Hematopoietic multipotent progenitor cell treated with erythropoietin and hydrocortisone succinate and interleukin-3 and kit ligand, for 6 days (in vitro differentiated cells): ENCODE measurements at places on chromosomes 7 and 10.
A peak's percentile ranks its signal among the peaks of the same experiment; 100 is the strongest.

DNA sequence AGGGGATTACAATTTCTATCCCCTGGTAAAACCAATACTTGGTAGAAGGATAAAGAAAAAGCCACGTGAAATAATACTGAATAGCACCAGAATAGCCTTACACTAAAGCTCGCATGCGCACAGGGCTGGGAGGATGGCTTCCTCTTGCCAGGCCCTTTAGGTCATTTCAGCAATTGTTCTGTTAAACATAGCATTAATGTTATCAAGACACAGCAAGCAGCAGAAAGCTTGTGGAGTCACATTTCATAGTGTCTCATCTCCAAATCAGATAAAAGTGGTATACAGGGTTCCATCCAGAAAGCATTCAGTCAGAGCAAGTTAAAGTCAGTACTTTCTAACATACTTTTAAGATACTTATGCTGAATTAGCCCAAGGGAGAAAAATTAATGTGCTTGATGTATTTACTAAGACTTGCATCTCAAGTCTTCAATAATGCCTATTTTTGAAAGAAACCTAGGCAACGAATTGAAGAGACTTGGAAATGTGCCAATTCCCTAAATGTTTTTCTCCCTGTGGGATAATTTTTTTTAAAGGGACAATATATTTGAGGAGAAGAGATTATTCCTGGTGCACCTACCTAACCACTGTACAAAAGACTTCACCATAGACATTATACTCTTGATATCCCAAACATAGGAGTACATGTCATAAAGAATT, 14.3 kb upstream of the NPM3 start:
- peak; percentile 53 for DNase-seq

GRCh38 chr10:119657725-119658124, 6.5 kb downstream of the BAG3 start:
- DNase-seq = no peak

GRCh38 chr10:129524936-129525335, 57.9 kb downstream of the MGMT start:
- no peak for DNase-seq

DNA sequence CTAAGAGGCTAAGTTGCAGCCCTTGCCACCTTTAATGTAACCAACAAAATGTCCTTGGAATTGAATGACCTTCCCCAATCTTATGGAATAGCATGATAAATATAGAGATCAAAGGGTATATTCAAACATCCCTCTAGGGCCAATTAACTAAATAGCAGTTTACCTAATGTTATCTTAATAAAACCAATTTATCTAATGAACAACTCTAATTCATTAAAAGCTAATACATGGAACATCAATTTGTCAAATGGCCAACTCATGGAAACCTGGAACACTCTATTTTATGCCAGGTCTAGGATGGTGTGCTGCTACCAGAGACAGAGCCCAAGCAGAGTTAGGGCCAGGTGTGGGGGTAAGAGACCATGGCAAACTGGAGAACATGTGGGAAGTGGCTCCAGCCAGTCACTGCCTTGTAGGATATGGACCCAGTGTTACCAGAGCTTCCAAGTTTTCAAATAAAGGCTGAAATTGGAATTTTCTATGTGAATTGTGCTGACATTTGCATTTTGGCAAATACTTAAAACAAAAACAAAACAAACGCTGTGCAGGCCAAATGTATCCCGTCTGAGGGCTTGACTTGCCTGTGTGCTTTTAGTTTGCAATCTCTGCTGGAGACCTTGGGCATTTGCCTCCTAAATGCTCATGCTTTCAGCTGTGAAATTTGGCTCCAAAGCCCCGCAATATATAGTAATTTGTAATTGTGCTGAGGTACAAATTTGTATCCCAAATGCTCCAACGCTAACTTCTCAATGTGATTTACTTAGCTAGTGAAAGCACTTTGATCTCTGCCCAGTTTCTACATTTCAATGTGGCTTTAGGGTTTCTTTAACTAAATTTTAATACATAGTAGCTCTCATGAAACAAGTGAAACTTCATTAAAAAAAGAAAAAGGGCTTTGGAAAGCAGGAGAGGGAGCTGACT, 55.1 kb downstream of the CPED1 start:
- DNase-seq = no peak

DNA sequence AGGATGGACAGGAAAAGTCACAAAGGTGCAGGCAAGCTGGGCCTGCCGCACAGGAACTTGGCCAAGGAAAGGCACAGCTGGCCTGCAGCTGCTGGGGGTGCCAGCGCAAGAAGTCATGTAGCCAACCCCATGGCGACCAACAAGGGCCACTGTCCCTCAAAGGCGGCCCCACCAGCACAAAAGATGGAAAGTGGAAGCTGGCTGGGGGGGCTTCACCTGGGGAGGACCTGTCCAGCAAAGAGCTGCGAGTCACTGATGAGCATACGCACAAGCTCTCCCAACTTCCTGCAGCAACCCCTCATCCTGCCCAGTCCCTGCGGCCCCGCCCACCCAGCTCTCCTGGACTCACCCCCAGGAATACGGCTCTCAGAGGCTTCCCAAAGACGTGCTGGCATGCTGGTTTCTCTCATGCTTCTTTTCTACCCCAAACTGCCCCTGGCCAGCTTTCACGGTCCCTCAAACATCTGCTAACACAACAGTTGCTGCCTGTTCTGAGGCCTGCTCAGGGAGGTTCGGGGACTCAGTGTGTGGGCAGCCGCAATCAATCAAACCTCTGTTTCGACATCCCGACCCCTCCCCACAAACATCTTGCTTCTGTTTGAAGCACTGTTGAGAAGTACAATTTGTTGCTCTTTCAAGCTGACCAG, 67.6 kb downstream of the FAM53B start:
- DNase-seq = no peak

DNA sequence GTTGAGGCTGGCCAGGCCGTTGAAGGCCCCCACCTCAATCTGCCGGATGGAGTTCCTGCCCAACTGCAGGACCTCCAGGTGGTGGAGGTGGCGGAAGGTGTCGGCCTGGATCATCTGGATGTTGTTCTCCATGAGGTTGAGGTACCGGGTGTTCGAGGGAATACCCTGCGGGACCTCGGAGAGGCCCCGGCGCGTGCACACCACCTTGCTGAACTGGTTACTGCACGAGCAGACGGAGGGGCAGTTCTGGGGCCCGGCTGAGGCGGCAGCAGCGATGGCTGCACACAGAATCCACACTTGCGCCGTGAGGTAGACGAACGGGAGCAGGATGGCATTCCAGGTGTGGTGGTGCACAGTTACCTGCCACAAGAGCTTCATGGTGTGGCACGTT, 979 bp downstream of the LRRC4 start:
- no peak for DNase-seq

- DNase-seq = no peak
These were observed 3.9 kb downstream of the LFNG start for GRCh38 chr7:2523461-2523936.

DNA sequence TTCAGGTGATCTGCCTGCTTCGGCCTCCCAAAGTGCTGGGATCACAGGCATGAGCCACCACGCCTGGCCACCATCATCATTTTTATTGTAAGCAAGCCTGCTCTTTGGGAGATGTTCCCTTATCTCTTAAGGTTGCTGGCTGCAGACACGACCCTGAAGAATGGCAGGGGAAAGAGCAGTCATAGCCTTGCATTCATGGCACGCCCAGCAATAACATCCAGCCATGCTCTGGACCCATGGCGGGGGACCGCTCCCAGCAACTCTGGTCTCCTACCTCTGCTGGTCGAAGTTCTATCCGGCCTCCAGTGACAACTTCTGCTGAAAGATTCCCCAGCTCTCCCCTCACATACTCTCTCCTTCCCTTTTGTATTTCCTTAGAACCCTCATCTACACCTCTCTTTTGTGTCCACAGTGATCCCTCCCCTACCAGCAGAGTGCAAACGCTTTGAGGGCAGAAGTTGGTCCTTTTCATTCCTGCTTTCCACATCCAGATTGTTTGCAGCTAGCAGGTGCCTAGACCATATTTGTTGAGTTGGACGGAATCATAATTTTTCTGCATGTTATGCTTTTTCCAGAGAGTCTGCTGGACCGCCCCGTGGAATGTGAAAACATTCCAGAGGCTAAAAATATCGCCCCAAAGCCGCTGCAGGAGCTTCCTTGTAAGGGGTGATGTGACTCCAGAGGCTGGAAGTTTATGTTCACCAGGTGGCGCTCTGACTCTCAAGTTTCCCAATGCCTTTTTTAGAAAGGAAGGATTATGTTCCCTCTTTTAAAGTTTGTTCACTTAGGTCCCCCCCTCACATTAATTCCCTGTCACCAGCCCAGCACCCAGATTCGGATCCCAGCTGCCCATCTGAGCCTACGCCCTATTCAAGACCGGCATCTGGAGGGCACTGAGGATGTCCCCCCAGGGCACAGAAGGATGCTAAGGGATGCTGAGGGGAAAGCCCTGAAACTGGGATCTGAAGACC, 4.3 kb upstream of the MARVELD1 start:
- peak; percentile 79 for DNase-seq

GRCh38 chr7:112481121-112481736, 438 bp downstream of the LSMEM1 start:
- no peak for DNase-seq

DNA sequence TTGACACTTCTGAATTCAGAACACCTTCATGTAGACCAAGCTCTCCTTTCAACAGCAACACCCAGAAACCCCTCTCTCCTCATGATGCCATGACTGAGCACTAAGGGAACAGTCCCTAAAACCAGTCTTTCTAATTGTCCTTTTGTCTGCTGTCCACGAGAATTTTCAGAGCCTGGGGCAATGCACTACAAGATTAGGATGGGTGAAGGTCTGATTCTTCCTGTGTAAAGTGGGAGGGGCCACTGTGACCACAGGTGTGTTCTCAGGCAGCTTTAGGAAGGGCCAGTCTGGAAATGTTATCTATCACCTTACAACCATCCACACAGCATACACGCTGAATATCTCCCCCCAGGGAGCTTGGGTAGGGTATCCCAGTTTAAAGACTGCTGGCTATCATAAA, 7.9 kb downstream of the PAXIP1 start:
- no peak for DNase-seq

DNA sequence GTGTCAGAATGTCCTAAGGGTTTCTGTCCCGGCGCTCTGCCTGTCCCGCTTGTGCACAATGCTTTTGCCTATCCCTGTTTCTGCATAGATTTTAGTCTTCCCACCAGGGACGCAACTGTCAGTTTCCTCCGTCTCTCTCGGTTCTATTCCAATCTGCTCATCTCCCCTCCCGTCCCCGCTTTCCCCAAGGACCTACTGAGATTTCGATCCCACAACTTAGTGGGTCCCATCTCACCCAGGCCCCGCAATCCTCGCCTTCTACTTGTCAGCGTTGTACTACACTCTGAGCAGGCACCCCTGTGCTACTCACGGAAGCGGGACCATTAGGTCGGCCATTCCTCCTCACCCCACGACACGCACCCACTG, 519 bp upstream of the ZNF655 start:
- no peak for DNase-seq

- peak; percentile 91 for DNase-seq
These were observed at the start of gene TRIM56 for GRCh38 chr7:101085162-101085964. TSS of gene TRIM56 (plus strand) at chr7:101085481. CDS start at chr7:101087313, 1,832 bp downstream.

- DNase-seq = no peak
These were observed 141.4 kb downstream of the VTI1A start for GRCh38 chr10:112588225-112588990.

GRCh38 chr7:5500056-5500776, 76.6 kb upstream of the TNRC18 start:
- no peak for DNase-seq

DNA sequence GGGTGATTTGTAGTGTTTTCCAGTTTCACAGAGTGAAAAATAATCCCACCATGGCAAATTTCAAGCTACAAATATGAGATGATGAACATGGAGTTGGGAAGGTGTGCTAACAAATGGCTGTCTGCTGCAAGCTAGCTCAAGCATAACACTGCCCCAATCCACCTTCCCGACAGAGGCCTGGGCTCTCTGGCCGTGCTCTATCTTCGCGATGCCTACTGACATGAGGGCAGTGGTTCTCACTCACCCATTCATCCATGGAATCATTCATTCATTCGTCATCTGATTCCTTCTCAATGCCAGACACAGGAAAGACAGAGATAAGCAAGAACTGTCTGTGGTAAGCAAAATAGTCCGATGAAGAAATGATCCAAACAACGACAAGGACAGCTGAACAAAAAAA, 65.4 kb downstream of the ZNF467 start:
- DNase-seq = no peak

DNA sequence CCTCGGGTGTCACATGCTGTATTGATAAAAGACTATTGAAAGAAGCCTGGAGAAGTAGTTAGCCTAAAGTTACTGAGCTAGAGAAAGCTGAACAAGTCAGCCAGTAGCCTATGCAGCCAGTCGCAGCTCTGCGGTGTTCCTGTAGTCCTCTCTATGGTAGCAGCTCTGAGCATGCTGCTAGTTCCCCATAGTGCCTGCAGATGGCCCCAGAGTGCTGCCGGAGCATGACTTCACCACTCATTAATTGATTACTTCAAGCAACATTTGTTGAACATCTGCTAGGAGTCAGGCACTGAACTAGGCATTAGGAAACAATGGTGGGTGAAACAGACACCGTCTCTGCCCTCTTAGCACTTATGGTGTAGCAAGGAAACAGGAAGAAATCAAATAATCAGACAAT, 422.7 kb downstream of the SORCS3 start:
- DNase-seq = peak; percentile 37

GRCh38 chr7:1251796-1252539, 19.3 kb downstream of the UNCX start:
- DNase-seq = no peak

DNA sequence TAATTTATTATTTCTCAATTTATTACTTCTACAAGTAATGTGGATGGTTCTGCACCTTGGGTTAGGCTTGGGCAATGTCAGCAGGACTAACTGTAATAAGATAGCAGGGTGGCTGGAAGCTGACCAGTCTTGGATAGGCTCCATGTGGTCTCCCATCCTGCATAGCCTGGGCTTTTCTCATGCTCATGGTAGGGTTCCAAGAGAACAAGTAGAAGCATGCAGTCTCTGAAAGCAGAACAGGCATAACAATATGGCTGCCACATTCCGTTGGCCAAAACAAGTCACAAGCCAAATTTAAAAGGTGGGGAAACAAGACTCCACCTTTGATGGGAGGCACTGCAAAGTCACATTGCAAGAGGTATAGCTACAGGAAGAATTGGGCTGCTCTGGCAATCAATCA, 98.6 kb upstream of the MDFIC start:
- DNase-seq = no peak

DNA sequence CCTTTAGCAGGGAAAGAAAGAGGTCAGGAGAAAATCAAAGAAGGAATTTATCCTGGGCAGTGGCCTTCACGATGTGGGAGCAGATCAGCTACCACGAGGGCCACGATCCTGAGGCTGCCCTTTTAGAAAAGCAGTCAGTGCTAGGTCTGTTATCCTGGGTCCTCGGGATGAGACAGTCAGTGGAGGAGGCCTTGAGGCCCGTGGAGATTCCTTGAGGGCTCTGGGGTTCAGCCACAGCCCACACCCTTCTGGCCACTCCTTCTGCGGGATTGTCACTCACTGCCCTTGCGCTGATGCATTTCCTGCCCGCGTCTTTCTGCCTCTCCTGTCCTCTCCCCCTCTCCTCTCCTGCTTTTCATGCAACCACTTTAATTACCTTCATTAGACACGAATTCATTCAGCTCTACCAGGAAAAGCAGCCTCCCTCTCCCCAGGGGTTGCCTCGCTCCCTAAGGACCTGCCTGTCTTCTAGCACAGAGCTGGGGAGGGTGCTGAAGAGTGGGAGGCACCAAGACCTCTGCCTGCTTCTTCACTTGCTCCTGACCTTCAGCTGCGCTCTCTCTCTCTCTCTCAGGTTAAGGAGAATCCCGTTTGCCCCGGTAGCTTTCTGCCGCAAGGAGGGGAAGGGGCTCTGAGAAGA, 42.6 kb upstream of the LRRC4 start:
- no peak for DNase-seq

GRCh38 chr7:2503056-2503941, 16.3 kb upstream of the LFNG start:
- DNase-seq = no peak

- DNase-seq = no peak
These were observed 190.1 kb downstream of the SDHAF3 start for GRCh38 chr7:97307521-97308108.
